ENCODE measurements at places on chromosomes 2 and 18.

- no peak for DNase-seq
Observed at GRCh38 chr2:200477667-200478131, 32.2 kb downstream of the KCTD18 start.

GRCh38 chr18:62277045-62277444, 48.1 kb upstream of the TNFRSF11A start:
- no peak for DNase-seq

DNA sequence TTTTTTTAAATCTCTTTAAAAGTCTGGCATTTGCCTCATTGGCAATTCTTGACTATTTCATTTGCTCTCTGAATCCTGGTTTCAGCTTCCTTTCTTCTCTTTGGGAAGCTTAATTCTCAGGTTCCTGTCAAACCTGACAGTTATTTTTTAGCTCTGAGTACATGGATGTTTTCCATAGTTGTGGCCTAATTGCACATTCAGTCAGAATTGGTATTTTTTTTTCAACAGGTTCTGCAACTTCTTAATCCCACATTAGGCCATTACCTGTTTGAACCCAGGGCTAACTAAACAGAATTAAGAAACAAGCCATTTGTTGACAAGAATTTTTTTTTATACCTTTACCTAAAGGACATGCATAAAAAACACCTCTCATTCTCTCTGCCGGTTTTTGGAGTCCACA, 338.8 kb downstream of the SETBP1 start:
- DNase-seq = no peak

GRCh38 chr2:222038067-222038802, 260.6 kb downstream of the PAX3 start:
- DNase-seq = no peak

- DNase-seq = no peak
Observed at GRCh38 chr2:20491739-20492531, 45.1 kb downstream of the RHOB start.

Measured in nucleus accumbens (tissue), 56 donors.